Subcutaneous preadipocyte (primary cell): ENCODE measurements at places on chromosomes 12 and 14. TPM values are rescaled to one million over a fixed set of nuclear protein-coding genes. Genes with fewer than 3 reads are reported as not detected.

Gene ZC3H14
- total RNA-seq, result 61.0 and 84.3 TPM in 2 replicates

Gene LRRK2
- total RNA-seq, result 4.1 and 4.8 TPM in 2 replicates

Gene C1QL4
- total RNA-seq, result not detected in 2 replicates

Gene FGD6
- 3.3 and 10.4 TPM in 2 replicates for total RNA-seq

Gene CRY1
- total RNA-seq, result 8.1 and 14.5 TPM in 2 replicates

Gene CCDC175
- total RNA-seq, result not detected in 2 replicates

Gene FOXA1
- total RNA-seq, result 0.20 TPM in 1 of 2 replicates, not detected in the other

Gene ASB2
- total RNA-seq, result under 0.01 TPM in 1 of 2 replicates, not detected in the other

Gene TSPAN31
- total RNA-seq, result 23.3 and 28.3 TPM in 2 replicates

Gene ARHGEF40
- total RNA-seq, result 27.9 and 46.5 TPM in 2 replicates

Gene TAS2R8
- total RNA-seq, result under 0.01 TPM in 1 of 2 replicates, not detected in the other

Gene GPR84
- total RNA-seq, result not detected in 2 replicates

Gene TDRD9
- total RNA-seq, result 0.39 and 0.73 TPM in 2 replicates

Gene MDM1
- 9.9 and 13.5 TPM in 2 replicates for total RNA-seq

Gene RAD52
- total RNA-seq, result 11.8 and 19.2 TPM in 2 replicates

Gene PRIMA1
- not detected in 2 replicates for total RNA-seq

Gene BIN2
- total RNA-seq, result not detected in 2 replicates

Gene IL22
- total RNA-seq, result not detected in 2 replicates

Gene MORN3
- total RNA-seq, result 0.20 and 0.37 TPM in 2 replicates

Gene GPD1
- total RNA-seq, result 0.37 and 0.39 TPM in 2 replicates

Gene ITFG2
- total RNA-seq, result 20.2 and 23.9 TPM in 2 replicates

Gene TSFM
- 16.6 and 27.2 TPM in 2 replicates for total RNA-seq

Gene AEBP2
- total RNA-seq, result 11.4 and 14.1 TPM in 2 replicates

Gene FOXG1
- under 0.01 and 0.20 TPM in 2 replicates for total RNA-seq

Gene TGFB3
- 5.9 and 6.3 TPM in 2 replicates for total RNA-seq

Gene CD4
- under 0.01 and 0.73 TPM in 2 replicates for total RNA-seq

Gene PIANP
- total RNA-seq, result under 0.01 TPM in 1 of 2 replicates, not detected in the other

Gene PTPRO
- total RNA-seq, result 0.20 and 0.37 TPM in 2 replicates

Gene NTS
- not detected in 2 replicates for total RNA-seq

Gene RPGRIP1
- not detected in 2 replicates for total RNA-seq

Gene DCP1B
- total RNA-seq, result 15.1 and 15.4 TPM in 2 replicates

Gene SPPL3
- 9.6 TPM in 2 replicates for total RNA-seq

Gene ALDH1L2
- 18.4 and 21.1 TPM in 2 replicates for total RNA-seq

Gene DLK1
- total RNA-seq, result not detected in 2 replicates

Gene TMTC3
- total RNA-seq, result 38.9 and 53.8 TPM in 2 replicates

Gene DPY19L2
- 0.37 and 1.6 TPM in 2 replicates for total RNA-seq

Gene TPPP2
- not detected in 2 replicates for total RNA-seq

Gene PEBP1
- total RNA-seq, result 121 and 132 TPM in 2 replicates

Gene CABP1
- 0.20 and 0.37 TPM in 2 replicates for total RNA-seq

Gene SYCP3
- 0.39 TPM in 1 of 2 replicates, not detected in the other for total RNA-seq

Gene RILPL2
- total RNA-seq, result 2.9 and 3.5 TPM in 2 replicates

Gene CPM
- 6.3 and 19.8 TPM in 2 replicates for total RNA-seq

Gene TCL1A
- not detected in 2 replicates for total RNA-seq

Gene PLEKHD1
- under 0.01 TPM in 1 of 2 replicates, not detected in the other for total RNA-seq

Gene MCRS1
- total RNA-seq, result 56.2 and 62.2 TPM in 2 replicates

Gene LRRC10
- not detected in 2 replicates for total RNA-seq

Gene TTC9
- under 0.01 TPM in 1 of 2 replicates, not detected in the other for total RNA-seq

Gene DLGAP5
- total RNA-seq, result 33.8 and 44.4 TPM in 2 replicates

Gene SIX6
- not detected in 2 replicates for total RNA-seq

Gene VCPKMT
- total RNA-seq, result 3.7 and 4.9 TPM in 2 replicates
